ENCODE measurements at places on chromosomes 5 and 9.

DNA sequence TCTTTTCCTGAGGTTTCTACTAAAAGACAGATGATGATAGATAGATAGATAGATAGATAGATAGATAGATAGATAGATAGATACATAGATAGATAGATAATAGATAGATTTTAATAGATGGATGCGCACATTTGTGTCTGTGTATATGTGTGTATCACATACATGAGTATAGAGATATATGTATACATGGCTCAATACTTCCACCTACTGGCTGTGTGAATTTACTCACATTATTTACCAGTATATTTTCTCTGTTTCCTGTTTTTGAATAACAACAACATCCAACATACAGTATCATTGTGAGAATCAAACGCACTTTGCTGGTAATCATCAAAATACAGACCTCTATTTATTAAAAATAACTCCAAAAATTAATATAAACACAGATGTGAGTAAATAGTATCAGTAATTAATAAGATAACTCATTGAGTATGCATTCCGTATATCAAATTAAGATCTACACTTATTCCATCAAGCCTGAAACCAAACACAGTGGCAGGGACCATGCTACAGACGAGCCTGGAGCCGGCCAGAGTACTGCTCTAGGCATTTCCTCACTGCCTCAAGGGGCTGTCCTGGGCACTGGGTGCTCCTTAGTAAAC is 338.0 kb downstream of the SEMA5A start:
- DNase-seq: no peak

GRCh38 chr5:105803431-105803830 is 1867.3 kb downstream of the EFNA5 start:
- no peak for DNase-seq

DNA sequence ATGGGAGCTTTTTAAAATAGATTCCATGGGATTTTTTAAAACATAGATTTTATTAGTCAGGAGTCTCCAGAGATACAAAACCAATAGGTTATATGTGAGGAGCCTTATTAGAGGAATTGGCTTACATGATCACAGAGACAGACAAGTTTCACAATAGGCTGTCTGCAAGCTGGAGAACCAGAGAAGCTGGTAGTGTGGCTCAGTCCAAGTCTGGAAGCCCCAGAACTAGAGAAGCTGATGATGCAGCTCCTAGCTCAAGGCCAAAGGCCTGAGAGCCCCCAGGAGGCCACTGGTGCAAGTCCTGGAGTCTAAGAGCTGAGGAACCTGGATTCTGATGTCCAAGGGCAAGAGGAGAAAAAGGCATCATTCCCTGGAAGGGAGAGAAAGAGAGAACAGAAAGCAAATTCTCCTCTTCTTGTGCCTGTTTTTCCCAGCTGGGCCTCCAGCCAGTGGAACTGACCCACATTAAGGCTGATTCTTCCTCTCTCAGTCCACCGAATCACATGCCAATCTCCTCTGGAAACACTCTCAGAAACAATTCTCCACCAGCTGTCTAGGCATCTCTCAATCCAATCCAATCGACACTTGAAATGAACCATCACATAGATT is 59.3 kb downstream of the AHRR start:
- DNase-seq: peak; percentile 7

DNA sequence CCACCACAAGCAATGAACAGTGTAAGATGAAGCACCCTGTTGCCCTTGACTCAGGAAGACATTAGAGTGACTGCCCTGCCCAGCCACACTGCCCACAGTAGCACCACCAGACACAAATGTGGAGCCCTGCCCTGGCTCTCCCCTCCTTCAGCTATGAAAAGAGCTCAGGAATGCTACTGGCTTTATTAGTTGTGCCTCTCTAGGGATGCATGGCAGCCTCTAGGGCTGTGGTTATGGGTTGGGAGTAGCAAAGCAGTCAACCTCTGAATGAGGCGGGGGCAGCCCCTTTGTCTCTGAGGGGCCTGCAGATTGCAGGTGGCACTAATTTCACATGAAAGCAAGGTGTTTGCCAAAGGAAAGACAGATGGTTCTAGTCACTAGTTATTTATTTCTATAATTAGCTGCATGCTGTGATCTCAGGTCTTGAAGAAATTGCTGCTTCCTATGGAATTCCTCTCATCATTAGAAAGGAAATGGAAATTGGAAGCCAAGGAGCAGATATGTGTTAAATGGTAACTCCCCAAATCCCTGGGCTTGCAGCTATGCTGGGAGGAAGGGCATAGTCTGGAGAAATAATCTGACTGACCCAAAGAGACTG is 259.4 kb downstream of the TLR4 start:
- DNase-seq: no peak

GRCh38 chr9:111662576-111663300 is 1.3 kb downstream of the GNG10 start:
- no peak for DNase-seq

DNA sequence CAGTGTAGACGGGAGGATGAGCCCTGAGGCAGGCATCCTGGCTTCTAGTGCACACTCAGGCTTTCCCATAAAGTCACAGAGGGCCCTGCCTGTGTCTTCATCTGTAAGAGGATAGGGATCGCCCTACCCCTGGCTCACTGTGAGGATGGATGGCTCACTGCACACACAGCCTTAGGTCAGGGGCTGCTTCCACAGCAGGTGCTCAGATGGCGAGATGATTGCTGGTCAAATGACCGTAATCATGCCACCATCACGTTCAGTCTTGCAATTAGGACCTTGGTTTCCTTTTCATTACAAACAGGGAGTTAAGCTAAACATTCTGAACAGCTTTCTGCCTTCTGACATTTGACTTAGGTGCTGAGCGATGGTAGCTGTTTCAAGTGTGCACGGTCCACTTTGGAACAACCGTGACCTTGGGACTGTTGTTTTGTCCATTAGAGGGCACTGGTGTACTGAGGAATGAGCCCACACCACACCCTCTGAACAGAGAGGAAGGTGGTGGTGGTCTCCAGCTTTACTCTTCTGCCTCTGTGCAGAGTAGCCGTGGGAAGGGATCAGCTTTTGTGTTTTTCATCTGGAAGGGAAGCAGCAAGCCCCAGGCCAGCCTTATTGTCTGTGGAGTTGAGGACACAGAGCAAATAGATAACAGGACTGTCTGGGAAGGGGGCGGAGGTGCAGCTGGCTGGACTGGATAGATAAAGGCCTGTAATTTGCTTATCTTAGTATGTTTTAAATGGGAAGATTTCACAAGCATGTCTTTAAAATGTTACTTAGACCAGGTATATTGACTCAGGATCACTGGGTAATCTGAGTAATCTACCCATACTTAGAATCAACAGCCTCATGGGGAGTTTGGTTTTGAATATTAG is 183.1 kb downstream of the TRIO start:
- DNase-seq: no peak

DNA sequence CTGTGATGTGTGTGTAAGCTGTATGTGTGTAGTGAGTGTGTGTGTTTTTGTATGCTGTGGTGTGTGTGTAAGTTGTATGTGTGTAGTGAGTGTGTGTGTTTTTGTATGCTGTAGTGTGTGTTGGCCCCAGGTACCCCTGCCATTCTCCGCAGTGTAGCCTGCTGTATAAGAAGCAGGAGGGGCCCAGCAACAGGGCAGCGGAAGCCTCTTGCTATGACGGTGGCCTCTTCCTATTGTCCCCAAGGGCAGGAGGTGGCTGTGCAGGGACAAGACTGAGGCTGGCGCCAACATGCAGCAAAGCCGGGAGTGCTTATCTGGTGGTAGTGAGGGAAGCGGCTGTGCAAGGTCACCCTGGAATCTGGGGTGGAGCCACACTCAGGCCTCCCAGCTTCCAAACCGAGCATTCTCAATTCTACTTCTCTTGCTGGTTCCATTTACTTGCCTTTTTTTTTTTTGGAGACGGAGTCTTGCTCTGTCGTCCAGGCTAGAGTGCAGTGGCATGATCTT is 5.1 kb downstream of the SPAAR start:
- peak; percentile 71 for DNase-seq

DNA sequence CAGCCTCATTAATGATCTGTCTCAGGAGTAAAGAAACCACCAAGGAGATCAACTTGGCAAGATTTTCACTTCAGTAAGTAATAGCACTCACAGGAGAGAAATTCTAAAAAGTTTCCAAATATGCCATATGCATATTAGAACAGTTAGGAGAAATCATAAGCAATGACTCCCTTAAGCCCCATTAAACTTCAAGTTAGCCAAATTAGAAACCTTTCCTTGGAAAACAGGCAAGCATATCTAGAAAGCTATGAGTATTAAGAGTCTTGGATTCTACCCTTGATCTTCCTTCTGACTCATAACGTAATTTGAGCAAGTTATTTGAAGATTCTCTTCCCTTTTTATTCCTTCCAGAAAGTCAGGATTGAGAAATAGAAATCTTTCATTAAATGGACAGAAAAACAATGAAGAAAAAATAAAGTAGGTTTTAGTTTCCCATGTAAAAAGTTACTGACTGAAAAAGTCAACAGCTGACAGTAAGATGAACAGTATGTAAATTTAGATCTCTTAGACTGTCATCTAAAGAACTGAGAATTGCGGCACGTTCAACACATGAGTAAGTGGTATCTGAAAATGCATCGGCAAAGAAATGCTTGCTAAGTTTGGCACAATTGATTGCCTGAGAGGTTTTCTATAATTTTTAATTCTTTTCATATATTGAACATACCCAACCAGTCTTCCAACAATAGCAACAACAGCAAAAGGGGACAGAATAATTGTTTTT is 565.7 kb upstream of the FTMT start:
- no peak for DNase-seq

DNA sequence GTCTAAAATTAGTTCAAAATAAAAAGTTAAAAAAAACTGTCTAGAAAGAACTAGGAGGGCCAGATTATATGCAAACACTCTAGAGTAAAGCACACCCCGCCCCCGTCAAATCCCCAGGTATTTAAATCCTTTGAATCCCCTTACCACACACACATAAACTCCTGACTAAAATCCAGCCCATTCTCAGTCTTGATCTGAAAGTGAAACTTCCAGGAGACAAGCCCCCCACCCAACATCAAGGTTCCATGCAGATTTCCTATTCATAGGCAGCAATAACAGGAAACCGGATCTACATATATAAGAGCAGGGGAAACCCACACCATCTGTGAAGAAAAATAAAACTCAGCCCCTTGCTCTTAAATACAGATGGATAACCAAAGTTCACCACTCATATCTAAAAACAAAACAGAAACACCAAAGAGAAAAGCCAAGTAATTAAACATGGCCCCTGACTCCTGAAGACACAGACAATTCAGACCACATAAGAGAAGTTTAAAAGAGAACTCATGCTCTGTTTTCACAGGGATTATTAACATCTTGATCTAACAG is 42.3 kb downstream of the MARCHF3 start:
- no peak for DNase-seq

GRCh38 chr5:158821331-158821730 is 278.4 kb downstream of the EBF1 start:
- DNase-seq: no peak

GRCh38 chr5:150783422-150783928 is 4.9 kb downstream of the SMIM3 start:
- DNase-seq: peak; percentile 80

- no peak for DNase-seq
These were observed 69.9 kb downstream of the TRIM32 start for GRCh38 chr9:116757030-116757429.

- DNase-seq: no peak
These were observed 4.1 kb downstream of the BAG1 start for GRCh38 chr9:33260372-33260771.

DNA sequence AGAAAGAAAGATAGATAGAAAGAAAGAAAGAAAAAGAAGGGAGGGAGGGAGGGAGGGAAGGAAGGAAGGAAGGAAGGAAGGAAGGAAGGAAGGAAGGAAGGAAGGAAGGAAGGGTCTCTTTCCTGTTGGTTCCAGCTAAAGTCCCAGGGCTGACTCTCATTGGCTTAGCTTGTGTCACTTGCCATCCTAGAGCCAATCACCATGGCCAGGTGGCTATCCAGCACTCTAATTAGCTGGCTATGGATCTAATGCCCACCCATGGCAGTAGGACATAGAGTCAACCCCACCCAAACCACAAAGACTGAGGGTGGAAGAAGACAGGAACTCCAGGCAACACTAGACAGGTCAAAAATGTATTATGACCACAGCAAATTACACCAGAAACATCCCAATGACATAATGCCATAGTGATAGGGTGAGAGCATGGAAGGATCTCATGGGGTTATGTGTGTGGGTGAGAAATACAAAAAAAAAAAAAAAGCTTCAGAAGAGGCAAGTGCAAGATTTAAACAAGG is 10.8 kb upstream of the CPLX2 start:
- DNase-seq: no peak

- DNase-seq: no peak
These were observed 320.8 kb downstream of the CCDC171 start for GRCh38 chr9:15873573-15874177.

DNA sequence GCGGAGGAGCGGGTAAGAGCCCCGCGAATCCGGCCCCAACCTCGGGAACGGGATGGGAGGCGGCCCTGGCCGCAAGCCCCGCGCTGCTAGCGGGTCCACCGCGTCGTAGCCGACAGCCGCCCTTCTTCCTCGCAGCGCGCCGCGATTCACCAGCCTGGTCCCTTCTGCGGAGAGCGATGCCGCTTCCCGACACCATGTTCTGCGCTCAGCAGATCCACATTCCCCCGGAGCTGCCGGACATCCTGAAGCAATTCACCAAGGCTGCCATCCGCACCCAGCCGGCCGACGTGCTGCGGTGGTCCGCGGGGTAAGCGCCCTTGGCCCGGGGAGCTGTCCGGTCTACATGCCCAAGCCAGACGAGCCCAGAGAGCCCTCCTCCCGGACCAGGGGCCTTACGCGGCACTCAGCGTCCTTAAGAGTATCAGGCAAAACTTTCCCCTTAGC is 335 bp downstream of the ROPN1L start:
- no peak for DNase-seq

DNA sequence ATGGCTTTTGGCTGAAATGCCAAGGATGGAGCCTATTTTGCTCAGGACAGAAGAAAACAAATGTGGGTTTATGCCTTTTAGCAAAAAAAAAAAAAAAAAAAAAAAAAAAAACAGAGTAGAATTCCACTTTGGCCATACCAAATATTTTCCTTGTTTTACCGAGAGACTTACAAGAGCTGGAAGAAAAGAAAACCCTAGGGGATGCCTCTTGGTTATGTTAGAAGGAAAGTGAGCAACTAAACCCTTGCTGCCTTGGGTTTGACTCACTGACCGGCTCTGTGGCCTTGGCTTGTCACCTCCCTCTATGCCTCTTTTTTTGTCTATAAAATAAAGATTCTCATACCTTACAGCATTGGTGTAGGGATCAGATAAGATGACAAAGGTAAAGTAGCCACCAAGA is 69.6 kb upstream of the ABCA1 start:
- no peak for DNase-seq

DNA sequence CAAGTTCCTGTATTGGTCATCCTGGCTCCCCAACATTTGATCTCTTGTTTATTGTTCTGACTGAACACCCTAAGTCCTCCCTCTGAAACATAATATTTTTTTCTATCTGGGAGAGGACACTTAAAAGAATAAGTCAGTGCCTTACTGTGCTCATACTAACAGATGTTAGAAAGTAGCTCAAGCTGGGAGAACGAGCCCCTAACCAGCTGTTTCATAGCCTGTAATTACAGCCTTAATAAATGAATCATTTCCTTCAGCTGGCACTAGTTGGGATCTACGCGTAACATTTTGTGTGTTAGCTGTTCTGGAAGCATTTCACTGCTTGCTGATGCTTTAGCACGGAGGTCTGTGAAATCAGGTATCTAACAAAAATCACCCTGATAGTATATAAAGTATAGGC is 345.9 kb upstream of the RIOK2 start:
- no peak for DNase-seq

All from mucosa of gallbladder (tissue), 1 donor.